SJSA1 (cell line): ENCODE measurements at places on chromosomes 16 and 17.

- no peak overlapping the region for H3K27ac ChIP-seq
- no peaks in the 10 kb centered on the region for H3K36me3 ChIP-seq
- peak; percentile 20 for DNase-seq
- H3K27me3 ChIP-seq = 0 out of 2 replicates have a peak, but pooled peaks cover 4% of the 10 kb centered on the region
- H3K4me1 ChIP-seq = peaks cover 9% of the 10 kb centered on the region; the same call in 1 of the 2 replicates
Observed at GRCh38 chr17:42920922-42921321, 20.3 kb downstream of the G6PC1 start.

- no peaks in the 10 kb centered on the region for H3K27me3 ChIP-seq
- H3K4me1 ChIP-seq = peaks cover 17% of the 10 kb centered on the region
- no peak overlapping the region for H3K4me3 ChIP-seq
- DNase-seq = no peak
Observed at GRCh38 chr17:39652587-39653315, 12.4 kb upstream of the TCAP start.

DNA sequence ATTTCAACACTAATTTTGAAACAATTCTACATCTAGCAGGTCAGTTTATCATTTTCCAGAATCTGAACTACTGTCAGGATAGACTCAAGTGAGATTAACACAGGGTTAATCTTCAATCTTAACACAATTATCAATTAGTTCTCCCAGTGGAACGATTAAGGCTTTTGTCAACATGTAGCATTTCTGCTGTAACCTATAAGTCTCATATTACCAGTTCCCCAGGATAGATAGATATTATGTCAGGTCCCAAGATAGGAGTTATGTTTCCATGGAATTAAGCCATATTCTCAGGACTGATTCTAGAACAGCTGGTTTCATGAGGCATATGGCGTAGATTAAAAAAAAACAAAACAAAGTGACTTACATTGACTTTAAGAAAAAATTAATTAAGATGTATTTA is 4.4 kb upstream of the FBF1 start:
- no peak for DNase-seq
- peaks cover 43% of the 10 kb centered on the region for H3K36me3 ChIP-seq
- H3K27me3 ChIP-seq = no peaks in the 10 kb centered on the region
- H3K4me1 ChIP-seq = peaks cover 8% of the 10 kb centered on the region

- no peak overlapping the region for H3K4me3 ChIP-seq
- H3K36me3 ChIP-seq = no peaks in the 10 kb centered on the region
- H3K4me1 ChIP-seq = no peaks in the 10 kb centered on the region
Observed at GRCh38 chr16:22784690-22785214, 29.2 kb upstream of the HS3ST2 start.

- peak; percentile 76 for DNase-seq
- no peak overlapping the region; the same call in 1 of the 2 replicates for H3K27ac ChIP-seq
- peaks cover 23% of the 10 kb centered on the region for H3K4me1 ChIP-seq
- no peak overlapping the region for H3K4me3 ChIP-seq
- no peaks in the 10 kb centered on the region for H3K36me3 ChIP-seq
Observed at GRCh38 chr17:68398691-68399637, 58.3 kb downstream of the WIPI1 start.

GRCh38 chr16:7303052-7303610 is 29.5 kb upstream of the RBFOX1 start:
- H3K27ac ChIP-seq = no peak overlapping the region
- H3K4me1 ChIP-seq = no peaks in the 10 kb centered on the region
- H3K4me3 ChIP-seq = no peak overlapping the region
- no peaks in the 10 kb centered on the region for H3K36me3 ChIP-seq
- no peaks in the 10 kb centered on the region for H3K27me3 ChIP-seq

GRCh38 chr16:47204736-47205504 is 61.2 kb upstream of the NETO2 start:
- no peaks in the 10 kb centered on the region for H3K4me1 ChIP-seq
- no peaks in the 10 kb centered on the region for H3K36me3 ChIP-seq
- DNase-seq = no peak
- H3K27ac ChIP-seq = no peak overlapping the region

- no peak overlapping the region for H3K4me3 ChIP-seq
- H3K27ac ChIP-seq = peak overlapping the region; percentile 72
- peak; percentile 11 for DNase-seq
- peaks cover 24% of the 10 kb centered on the region for H3K4me1 ChIP-seq
- H3K27me3 ChIP-seq = no peaks in the 10 kb centered on the region
- peaks cover 29% of the 10 kb centered on the region for H3K36me3 ChIP-seq
Observed at GRCh38 chr16:21166561-21166961, 8.1 kb downstream of the LDAF1 start.

- DNase-seq = peak; percentile 72
- H3K36me3 ChIP-seq = no peaks in the 10 kb centered on the region
- peaks cover 16% of the 10 kb centered on the region for H3K4me1 ChIP-seq
- H3K4me3 ChIP-seq = no peak overlapping the region
- no peaks in the 10 kb centered on the region for H3K27me3 ChIP-seq
Observed at GRCh38 chr17:17356149-17356930, 53.2 kb downstream of the NT5M start.

DNA sequence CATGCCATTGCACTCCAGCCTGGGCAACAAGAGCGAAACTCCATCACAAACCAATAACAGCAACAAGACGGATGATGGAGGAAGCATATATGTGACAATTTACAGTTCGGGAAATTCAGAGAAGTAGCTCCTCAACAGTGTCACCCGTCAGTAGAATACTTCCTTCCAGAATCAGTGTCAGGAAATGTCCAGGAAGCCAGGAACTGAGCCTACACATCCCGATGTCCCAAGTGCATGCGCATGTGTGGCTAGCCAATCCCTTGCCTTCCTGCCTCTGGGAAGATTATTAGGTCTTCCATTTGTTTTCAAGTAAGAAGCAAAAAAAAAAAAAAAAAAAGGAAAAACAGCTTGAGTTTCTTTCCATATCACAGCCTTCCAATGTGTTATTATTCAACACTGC is 1.4 kb upstream of the PITPNC1 start:
- no peaks in the 10 kb centered on the region for H3K27me3 ChIP-seq
- H3K27ac ChIP-seq = no peak overlapping the region
- peaks cover 34% of the 10 kb centered on the region for H3K4me1 ChIP-seq
- H3K4me3 ChIP-seq = no peak overlapping the region
- H3K36me3 ChIP-seq = no peaks in the 10 kb centered on the region
- no peak for DNase-seq

DNA sequence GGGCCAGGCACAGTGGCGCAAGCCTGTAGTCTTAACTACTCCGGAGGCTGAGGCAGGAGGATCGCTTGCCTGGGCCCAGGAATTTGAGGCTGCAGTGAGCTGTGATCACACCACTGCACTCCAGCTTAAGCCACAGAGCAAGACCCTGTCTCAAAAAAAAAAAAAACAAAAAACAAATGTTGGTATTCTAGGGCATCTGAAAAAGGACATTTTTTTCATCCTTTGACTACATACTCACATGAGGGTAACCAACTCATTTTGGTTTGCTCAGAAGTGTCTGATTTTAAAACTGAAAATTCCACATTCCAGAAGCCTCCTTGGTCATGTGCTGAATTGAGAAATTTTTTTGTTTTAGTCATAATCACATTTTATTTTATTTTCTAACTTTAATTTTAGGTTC is 12.7 kb upstream of the C16orf82 start:
- H3K27me3 ChIP-seq = no peaks in the 10 kb centered on the region; the same call in 1 of the 2 replicates
- no peak overlapping the region for H3K27ac ChIP-seq
- H3K36me3 ChIP-seq = no peaks in the 10 kb centered on the region
- DNase-seq = no peak
- no peaks in the 10 kb centered on the region for H3K4me1 ChIP-seq

GRCh38 chr16:12323007-12323758 is 346.6 kb downstream of the SNX29 start:
- no peak overlapping the region for H3K4me3 ChIP-seq
- H3K4me1 ChIP-seq = no peaks in the 10 kb centered on the region
- no peak for DNase-seq
- H3K27ac ChIP-seq = no peak overlapping the region
- H3K27me3 ChIP-seq = no peaks in the 10 kb centered on the region

DNA sequence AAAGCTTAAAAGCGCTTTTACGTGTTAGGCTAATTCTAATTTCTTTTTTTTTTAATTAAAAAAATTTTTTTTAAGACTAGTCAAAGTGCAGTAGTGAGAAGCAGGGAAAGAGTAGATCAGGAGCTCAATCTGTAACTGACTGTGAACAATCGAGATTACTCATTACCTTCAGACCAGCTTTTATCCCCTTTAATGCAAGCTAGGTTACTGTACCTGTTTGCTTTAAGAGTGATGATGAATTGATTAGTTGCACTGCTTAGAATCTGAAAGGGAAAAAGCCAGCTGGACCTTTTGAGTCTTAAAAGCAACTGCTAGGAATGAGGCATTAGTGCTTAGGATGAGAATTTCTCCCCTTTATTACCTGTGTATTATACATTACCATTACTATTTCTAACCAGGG is 19.0 kb downstream of the PSMD11 start:
- H3K4me1 ChIP-seq = no peaks in the 10 kb centered on the region
- no peak for DNase-seq
- H3K27ac ChIP-seq = no peak overlapping the region
- no peaks in the 10 kb centered on the region for H3K27me3 ChIP-seq

DNA sequence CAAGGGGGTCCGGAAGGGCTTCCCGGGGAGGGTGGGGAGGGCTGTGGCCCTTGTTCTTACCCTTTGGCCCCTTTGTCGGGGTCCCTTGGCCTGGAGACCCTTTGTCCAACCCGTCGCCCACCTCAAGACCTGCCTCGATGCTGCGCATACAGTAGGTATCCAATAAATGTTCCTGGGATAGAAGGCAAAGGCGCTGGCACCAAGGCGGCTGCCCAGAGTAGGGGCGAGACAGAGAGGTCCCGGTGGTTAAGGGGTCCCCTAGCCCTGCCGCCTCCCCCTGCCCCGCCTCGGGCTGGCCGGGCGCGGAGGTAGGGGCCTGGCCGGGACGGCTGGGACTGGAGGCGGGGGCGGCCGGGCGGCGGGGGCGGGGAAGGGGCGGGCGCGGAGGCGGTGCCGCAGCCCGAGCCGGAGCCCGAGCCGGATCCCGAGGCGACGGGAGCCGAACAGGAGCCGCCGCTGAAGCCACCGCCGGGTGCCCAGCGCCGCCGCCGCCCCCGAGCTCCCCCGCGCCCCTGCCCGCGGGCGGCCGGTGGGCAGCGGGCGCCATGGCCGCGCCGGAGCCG is at the start of gene NHERF2:
Gene NHERF2, plus strand, starts transcription at position 442 of the 563 bp plus-strand sequence. Its CDS starts 104 bp downstream, at position 546.
- H3K4me3 ChIP-seq = peak within 1 kb of the TSS; percentile 55
- no peak for DNase-seq
- no peaks in the 10 kb centered on the region for H3K27me3 ChIP-seq
- H3K4me1 ChIP-seq = peaks cover 33% of the 10 kb centered on the region

DNA sequence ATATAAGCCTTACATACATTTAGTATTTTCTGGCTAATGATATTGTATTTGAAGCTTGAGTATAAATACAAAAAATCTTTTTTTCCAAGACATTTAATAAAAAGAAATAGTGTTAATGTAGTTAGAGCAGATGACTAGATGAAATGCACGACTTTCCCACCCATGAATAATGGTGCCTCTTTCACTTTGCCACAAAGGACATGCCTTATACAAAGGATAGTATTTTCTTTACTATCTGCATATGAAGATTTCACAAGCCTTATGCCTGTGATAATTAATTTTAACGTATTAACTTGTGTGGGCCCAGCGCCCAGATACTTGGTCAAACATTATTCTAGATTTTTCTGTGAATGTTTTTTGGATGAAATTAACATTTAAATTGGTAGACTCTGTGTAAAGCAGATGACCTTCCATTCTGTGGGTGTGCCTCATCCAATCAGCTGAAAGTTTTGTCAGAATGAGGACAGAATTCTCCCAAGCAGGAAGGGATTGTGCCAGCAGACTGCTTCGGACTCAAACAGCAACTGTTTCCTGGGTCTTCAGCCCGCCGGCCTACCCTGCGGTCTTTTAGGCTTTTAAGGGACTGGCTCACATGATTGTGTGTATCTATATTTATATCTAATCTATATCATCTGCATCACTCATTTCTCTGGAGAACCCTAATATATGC is 115.4 kb downstream of the USP22 start:
- no peaks in the 10 kb centered on the region for H3K36me3 ChIP-seq
- no peak for DNase-seq
- H3K4me3 ChIP-seq = no peak overlapping the region
- H3K4me1 ChIP-seq = peaks cover 8% of the 10 kb centered on the region
- no peaks in the 10 kb centered on the region for H3K27me3 ChIP-seq

- H3K4me3 ChIP-seq = no peak overlapping the region
- 0 out of 2 replicates have a peak, but pooled peaks cover 2% of the 10 kb centered on the region for H3K27me3 ChIP-seq
- H3K4me1 ChIP-seq = no peaks in the 10 kb centered on the region
- no peaks in the 10 kb centered on the region for H3K36me3 ChIP-seq
- no peak for DNase-seq
Observed at GRCh38 chr16:16938980-16939379, 531.8 kb downstream of the XYLT1 start.

DNA sequence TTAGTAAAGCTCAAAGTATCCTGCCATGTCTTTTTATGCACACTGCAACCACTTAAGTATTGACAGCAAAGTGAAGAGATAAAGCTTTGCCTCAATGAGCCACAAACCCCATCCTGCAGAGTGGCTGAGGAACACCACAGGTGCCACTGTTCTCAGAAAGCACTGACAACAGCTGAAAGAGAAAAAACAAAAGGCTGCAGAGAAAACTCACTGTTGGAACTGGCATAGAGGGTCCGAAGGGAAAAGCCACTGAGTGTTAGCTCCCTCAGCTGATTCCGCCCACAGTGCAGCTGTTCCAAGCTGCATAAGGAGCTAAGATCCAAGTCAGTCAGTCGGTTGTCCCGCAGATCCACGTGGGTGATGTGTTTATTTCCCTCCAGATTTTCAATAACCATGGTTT is 48.3 kb downstream of the PHLPP2 start:
- H3K27me3 ChIP-seq = no peaks in the 10 kb centered on the region
- no peak overlapping the region for H3K4me3 ChIP-seq
- no peak for DNase-seq
- peaks cover 59% of the 10 kb centered on the region for H3K36me3 ChIP-seq
- H3K27ac ChIP-seq = no peak overlapping the region

DNA sequence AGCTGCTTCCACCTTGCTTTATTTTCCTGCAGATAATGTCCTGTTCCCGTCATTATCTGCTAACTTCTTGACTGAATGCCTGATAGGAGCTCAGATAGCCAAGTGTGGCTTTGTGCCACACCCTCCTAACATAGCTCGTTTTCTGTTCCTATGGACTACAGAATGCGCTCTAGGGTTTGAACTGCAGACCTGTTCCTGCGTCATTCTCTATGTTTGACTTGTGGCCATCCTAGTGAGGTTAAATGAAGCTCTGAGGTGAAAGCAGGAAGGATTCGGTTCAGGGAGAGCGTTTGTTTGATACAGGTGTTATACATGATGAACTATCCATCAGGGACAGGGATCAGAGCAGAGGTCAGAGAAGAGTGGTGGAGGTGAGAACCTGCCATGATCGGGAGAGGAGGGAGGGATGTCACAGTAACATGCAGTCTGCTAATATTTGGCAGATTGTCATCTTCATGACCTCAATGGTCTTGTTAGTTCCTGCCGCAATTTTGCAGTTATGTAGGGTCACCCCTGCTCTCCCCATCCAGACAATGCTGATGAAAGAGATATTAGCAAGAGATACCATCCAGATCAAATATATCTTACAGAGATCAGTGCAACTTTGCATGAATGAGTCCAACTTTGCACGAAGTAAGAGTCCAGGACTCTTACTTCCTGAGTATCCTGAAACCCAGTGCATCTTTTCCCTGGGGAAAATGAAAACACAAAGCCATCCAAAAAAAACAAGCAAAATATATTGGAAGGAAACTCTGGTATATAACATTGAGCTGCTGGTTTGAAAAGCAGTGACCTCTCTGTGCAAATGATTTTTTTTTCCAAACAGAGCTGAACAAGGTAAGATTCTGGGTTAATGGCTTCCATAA is 32.8 kb downstream of the MPHOSPH6 start:
- no peaks in the 10 kb centered on the region for H3K27me3 ChIP-seq
- no peak for DNase-seq
- H3K4me3 ChIP-seq = no peak overlapping the region
- no peak overlapping the region for H3K27ac ChIP-seq

GRCh38 chr17:55168958-55169687 is 95.6 kb upstream of the HLF start:
- no peak for DNase-seq
- no peaks in the 10 kb centered on the region for H3K36me3 ChIP-seq
- H3K27ac ChIP-seq = no peak overlapping the region
- no peak overlapping the region for H3K4me3 ChIP-seq
- H3K4me1 ChIP-seq = no peaks in the 10 kb centered on the region
